ENCODE measurements at places on chromosomes 4 and X.

DNA sequence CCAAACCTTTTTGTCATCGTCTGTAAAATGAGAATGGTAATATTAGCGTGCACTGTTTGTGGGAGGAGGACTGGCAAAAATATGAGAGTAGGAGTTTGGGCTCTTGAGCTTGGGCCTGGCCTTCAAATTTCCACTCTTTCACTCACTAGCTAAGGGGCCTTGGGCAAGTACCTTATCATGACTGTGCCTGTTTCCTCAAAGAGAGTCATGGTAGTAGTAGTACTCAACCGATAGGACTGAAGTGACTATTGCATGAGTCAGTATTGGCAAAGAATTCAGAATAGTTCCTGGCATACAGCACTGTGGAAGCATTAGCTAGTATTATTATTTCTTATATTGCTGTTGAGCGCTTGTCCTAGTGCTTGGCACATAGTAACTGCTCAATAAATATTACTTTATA, 16.0 kb upstream of the RBM3 start:
- no peak for DNase-seq

- no peak for DNase-seq
Measured at GRCh38 chr4:23547096-23547495, 342.8 kb downstream of the PPARGC1A start.

- DNase-seq: no peak
Measured at GRCh38 chrX:80471582-80471981, 51.3 kb downstream of the TENT5D start.

- DNase-seq: peak; percentile 25
Measured at GRCh38 chr4:73187325-73187724, 71.3 kb downstream of the ANKRD17 start.

- DNase-seq: no peak
Measured at GRCh38 chr4:102454981-102455685, 46.0 kb upstream of the NFKB1 start.

DNA sequence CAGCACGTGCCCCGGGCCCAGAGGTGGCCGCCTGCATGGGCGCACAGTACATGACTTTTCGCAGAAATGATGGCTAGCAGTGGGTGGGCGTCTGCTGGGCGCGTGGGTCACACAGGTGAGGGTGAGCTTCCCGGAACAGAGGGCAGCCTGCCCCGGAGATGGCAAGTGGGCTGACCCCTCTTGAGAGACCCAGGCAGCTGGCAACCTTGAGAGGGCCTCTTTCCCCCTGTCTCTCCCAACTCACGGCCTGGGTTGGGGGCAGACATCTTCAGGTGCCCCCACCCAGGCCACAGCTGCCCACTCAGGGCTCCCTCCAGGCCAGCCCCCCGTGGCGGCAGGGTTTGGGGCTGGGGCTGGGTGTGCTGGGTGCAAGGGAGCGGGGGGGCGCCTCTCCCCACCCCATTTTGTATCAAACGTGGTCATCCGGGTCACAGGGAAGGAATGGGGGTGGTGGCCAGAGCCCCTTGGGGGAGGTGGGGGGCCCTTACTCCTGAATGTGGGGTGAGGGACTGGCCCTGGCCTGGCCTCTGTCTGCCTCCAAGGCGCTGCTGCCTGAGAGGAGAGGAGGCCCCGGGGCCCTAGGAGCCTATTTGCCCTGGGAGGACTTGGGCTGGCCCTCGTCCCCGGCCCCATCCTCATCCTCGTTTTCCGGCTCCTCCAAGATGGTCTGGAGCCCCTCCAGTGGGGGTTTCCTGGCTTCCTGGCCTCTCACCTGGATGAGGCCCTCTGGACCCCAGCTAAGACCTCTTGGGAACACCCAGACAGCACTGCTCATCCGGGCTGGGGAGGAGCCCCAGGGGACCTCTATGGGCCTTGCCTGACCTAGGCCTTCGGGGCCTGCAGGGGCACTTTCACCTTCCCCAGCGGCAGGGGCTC, 4.6 kb downstream of the PNMA6E start:
- DNase-seq: no peak

GRCh38 chr4:8287343-8288280, 18.1 kb downstream of the HTRA3 start:
- DNase-seq: no peak

DNA sequence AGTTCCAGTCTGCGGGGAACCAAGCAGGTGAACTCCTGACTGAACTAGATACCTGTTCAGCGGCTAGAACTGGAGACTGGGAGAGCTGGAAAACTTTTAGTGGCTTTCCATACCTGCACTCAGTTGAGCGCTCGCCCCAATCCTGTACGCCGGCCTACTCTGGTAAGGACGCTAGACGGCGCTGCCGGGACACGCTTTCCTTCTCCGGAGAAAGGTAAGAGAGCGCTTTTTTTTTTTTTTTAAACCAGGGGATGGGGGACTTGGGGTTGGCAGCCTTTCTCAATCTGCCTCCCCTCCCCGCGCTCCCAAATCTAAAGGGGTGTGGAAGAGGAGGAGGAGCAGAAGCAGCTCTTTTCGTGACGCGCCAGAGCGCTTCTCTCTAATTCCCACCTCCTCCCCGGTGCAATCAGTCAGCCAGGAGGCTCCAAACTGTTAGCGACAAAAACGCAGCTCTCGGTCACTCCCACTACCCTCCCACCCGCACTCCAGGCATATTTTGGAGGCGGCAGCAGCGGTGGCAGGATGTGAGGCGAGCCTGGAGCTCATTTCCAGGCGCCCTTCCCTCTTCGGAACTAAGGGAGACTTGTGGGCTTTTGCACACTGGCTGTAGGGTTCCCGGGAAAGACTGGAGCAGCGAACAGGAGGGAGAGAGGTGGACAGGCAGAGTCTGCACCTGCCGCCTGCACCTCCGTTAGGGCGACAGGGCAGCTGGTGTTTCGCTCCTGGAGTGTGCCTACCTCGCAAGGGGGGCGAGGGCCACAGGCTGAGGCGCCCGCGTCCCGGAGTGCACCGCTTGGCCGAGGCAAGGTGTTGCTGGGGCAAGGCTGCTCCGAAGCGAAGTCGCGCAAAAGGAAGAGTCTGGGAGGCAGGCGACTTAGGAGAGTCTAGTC, at the start of gene IL1RAPL2:
Gene IL1RAPL2 (plus strand): TSS at position 409 of the 890 bp plus-strand sequence.
- no peak for DNase-seq

GRCh38 chr4:21290562-21290961, 590.3 kb downstream of the PACRGL start:
- DNase-seq: no peak

DNA sequence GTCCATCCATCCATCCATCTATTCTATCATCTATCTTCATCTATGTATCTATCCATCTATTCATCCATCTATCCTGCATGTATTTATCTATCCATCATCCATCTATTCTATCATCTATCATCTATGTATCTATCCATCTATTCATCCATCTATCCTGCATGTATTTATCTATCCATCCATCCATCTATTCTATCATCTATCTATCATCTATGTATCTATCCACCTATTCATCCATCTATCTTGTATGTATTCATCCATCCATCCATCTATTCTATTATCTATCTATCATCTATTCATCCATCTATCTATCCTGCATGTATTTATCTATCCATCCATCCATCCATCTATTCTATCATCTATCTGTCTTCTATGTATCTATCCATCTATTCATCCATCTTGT, 65.9 kb upstream of the PPP2R3B start:
- no peak for DNase-seq

GRCh38 chrX:109952985-109953905, 49.7 kb upstream of the TMEM164 start:
- peak; percentile 62 for DNase-seq

DNA sequence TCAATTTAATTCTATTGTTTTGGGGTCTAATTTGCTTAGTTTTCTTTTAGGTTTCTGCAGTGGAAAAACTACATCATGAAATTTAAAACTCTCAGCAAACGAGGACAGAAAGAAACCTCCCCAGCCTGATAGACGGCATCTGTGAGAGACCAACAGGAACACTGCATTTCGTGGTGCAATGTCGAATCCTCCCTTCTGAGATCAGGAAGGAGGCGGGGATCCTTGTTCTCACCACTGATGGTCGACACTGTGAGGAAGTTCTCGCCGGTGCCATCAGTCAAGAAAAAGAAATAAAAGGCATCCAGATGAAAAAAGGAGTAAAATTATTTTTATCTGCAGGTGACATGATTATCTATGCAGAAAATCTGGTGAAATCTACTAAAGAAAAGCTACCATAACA, 16.5 kb downstream of the GAK start:
- peak; percentile 49 for DNase-seq

- no peak for DNase-seq
Measured at GRCh38 chr4:145230726-145231125, 50.3 kb upstream of the OTUD4 start.
